ENCODE measurements at places on chromosomes 6 and 20. TPM values are rescaled to one million over a fixed set of nuclear protein-coding genes. Genes with fewer than 3 reads are reported as not detected.

The PTGIS gene
- 255 TPM for total RNA-seq

The RIPPLY2 gene
- 0.29 TPM for total RNA-seq

The DLK2 gene
- 0.66 TPM for total RNA-seq

The GLO1 gene
- total RNA-seq, result 96.9 TPM

The KIF25 gene
- not detected for total RNA-seq

The ABT1 gene
- total RNA-seq, result 11.8 TPM

The TUBB2A gene
- 63.1 TPM for total RNA-seq

The MYCT1 gene
- 0.44 TPM for total RNA-seq

The RBBP8NL gene
- total RNA-seq, result not detected

The CARMIL1 gene
- 35.7 TPM for total RNA-seq

The ULBP3 gene
- total RNA-seq, result 28.4 TPM

The UCKL1 gene
- total RNA-seq, result 22.7 TPM

The GNAS-AS1 gene
- total RNA-seq, result 1.3 TPM

The ESR1 gene
- 1.0 TPM for total RNA-seq

The HLA-DOA gene
- under 0.01 TPM for total RNA-seq

The ENPP1 gene
- 42.0 TPM for total RNA-seq

The C4B gene
- total RNA-seq, result 6.8 TPM

The PSORS1C1 gene
- 0.29 TPM for total RNA-seq

The LRRC73 gene
- 0.50 TPM for total RNA-seq

The CABLES2 gene
- 1.0 TPM for total RNA-seq

The SIRPD gene
- not detected for total RNA-seq

The GUCA1A gene
- total RNA-seq, result 0.33 TPM

The METTL24 gene
- 0.44 TPM for total RNA-seq

The SLC17A2 gene
- not detected for total RNA-seq

The AKAP7 gene
- 3.1 TPM for total RNA-seq

The RIMS4 gene
- total RNA-seq, result 0.17 TPM

The CST4 gene
- total RNA-seq, result not detected

The PPP1R16B gene
- under 0.01 TPM for total RNA-seq

The RFX6 gene
- total RNA-seq, result not detected

The TTBK1 gene
- total RNA-seq, result under 0.01 TPM

The EPHA7 gene
- total RNA-seq, result not detected

The PSMG4 gene
- total RNA-seq, result 35.2 TPM

The HLA-DRA gene
- total RNA-seq, result 0.17 TPM

The ZNF343 gene
- total RNA-seq, result 17.5 TPM

The WFDC10B gene
- not detected for total RNA-seq

All from smooth muscle cell of trachea (primary cell).